ENCODE measurements at places on chromosomes 16 and 17.
A peak's percentile ranks its signal among the peaks of the same experiment; 100 is the strongest.

DNA sequence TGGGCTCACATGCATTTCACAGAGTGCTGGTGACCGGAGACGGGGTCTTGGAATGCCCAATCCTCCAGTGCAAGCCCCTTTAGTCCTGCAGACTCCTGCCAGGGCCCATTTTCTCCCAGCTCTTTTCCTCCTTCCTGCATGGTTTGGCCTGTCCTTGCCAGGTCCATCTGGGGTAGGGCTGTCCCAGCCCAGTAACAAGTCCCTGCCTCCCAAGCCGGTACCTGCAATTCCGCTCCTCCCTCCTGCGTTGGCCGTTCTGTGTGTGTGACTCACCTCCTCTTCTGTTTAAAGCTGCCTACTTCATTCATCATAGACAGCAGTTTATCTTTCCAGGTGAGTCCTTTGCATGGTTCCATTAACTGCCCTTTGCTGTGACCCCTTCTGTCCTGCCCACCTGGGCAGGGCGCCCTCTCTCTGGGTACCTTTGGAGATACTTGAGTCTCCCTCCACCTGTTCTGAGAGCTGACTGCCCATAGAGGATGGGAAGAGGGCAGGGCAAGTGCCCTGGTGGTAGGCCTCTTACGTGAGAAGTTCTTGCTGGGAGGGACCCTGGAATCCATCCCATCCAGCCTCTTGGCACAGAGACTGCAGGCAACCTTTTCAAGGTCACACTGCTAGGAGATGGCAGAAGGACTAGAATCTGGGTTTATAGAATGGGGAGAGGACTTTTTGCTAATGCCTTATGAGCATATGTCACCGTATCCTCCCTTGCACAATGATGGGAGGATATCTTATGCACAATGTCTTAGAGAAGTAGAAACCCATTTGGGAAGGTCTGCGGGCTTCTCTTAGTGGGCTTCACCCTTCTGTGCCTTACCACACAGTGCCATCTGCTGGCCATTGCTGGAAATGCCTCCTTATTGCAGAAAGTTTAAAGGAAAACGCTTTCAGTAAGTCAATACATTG is 29.7 kb upstream of the LGALS9 start:
- DNase-seq = peak; percentile 56

DNA sequence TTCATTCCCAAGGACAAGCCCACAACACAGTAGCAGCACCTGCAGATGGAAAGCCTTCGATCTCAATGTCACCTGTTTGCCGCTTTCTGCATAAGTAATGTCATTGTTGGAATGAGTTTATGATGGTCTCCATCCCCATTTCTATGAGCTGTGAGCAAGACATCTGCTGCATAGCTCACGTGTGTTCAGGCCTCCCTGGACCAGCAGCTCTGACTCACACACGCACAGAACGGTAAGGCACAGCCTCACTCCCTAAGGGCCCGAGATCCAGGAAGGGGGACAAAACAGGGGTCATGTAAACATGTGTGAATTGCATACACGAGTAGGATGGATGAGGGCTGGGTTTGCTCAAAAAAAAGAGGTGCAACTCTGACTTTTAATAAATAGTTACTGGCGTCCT is 223.1 kb downstream of the SOX9 start:
- no peak for DNase-seq

DNA sequence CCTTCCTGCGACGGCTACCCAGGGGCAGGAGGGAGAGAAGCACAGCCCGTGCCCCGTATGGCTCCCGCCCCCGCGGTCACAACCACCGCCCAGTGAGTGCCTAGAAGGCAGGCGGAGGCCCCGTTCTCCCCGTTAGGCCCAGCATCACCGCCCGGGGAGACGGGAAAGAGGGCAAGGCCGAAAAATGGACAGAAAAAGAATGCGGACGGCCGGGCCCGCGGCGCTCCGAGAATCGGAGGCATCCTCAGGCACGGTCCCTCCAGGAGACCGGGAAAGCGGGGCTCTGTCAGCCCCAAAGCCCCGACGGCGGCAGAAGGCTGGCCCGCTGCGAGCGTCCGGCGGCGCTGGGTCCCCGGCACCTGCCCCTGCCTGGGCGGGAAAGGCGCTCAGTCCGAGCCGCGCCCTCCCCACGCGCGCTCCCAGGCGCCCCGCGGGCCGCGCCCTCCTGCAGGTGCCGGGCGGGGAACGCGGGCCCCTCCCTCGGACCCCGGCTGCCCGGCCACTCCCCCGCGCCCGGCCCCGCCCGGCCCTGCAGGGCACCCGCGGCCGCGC is 407 bp downstream of the MCRIP1 start:
- DNase-seq = peak; percentile 13

DNA sequence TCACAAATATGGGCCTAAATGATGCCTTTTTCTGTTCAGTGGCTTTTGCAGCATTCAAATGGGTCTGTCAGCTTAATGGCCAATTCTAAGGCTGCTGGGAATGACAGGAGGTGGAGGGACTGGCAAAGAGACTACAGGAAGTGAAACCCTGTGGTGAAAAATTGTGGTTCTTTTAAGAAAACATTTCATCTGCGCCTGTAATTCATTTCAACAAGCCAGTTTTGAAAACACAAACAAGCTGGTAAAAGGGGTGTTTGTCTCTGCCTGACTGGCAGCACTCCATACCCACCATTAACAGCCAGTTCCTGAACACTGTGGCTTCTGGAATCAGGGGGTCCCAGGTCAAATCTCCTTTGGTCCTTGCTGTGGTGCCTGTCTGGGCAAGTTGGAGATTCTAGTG is 3.6 kb upstream of the KDM8 start:
- no peak for DNase-seq

GRCh38 chr17:42177684-42178083 is 3.3 kb downstream of the KCNH4 start:
- DNase-seq = no peak

DNA sequence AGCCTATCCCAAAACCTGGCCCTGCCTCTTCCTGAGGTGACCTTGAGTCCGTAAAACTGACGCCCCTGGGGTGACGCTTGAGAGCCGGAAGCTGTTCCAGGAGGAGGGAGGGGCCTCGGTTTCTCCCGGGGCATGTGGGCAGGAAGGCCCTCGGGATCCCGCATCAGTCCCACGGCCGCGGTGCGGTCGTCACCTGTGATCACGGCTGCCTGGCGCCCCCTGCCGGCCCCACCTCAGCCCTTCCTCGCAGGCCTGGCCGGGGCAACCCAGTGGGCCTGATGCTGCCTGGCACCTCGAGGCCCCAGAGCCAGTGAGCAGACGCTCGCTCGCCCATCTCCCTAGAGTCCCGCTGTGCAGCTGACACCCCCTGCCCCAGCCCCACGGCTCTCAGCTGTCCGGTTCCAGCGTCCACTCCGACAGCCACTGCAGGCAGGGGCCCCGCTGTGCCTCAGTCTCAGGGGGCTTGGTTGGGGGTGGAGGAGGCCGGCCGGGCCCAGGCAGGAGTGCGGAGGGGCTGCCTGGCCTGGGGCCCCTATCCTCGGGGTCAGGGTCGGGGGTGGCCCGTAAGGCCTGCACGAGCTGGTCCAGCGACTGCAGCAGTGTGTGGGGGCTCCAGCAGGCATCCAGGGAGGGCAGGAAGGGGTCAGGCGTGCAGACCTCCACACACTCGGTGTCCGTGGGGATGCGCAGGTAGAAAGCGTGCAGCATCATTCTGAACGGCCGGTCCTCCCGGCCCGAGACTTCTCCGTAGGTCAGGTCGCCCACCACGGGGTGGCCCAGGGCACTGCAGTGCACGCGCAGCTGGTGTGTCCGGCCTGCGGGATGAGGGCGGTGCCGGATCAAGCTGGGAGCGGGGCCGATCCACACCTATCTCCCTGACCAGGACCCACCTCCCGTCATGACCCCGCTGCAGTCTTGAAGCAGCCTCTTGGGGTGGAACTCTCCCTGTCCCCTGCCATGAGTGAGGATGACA is 2.3 kb downstream of the RPUSD1 start:
- DNase-seq = peak; percentile 25

DNA sequence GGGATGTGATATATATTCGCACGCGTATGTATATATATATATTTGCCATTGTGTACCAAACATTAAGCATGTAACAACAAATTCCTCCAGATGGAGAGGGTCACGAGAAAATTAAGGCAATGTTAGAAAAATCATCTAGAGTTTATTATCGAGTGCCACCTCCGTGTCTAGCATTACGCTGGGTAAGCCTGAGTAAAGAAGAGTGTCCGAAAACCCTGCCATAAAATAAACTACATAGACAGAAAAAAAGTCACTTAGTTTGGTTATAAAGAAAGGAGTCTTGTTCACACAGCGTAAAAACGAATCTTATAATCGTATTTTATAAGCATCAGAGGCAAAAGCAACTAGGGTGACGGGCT is 644 bp upstream of the RHOT1 start:
- no peak for DNase-seq

- DNase-seq = no peak
Measured at GRCh38 chr17:31597646-31598398, 206.3 kb downstream of the RAB11FIP4 start.

DNA sequence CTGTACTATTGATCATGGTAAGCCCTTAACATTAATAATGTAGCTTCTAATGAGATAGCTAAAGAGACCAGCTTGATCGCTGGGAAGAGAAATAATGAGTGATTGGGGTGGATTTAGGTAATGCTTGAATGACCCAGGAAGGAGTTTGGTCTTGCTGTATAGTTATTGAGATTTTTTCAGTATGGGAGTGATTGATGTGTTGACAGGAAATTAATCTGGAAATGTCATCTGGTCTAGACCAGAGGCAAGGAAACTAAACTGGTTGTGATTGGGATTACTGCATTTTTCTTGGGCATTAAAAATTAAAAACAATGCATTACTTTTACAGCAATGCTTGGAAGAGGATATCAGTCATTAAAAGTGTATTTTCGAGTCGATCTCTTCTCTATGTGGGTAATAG is 11.8 kb downstream of the TEFM start:
- no peak for DNase-seq

DNA sequence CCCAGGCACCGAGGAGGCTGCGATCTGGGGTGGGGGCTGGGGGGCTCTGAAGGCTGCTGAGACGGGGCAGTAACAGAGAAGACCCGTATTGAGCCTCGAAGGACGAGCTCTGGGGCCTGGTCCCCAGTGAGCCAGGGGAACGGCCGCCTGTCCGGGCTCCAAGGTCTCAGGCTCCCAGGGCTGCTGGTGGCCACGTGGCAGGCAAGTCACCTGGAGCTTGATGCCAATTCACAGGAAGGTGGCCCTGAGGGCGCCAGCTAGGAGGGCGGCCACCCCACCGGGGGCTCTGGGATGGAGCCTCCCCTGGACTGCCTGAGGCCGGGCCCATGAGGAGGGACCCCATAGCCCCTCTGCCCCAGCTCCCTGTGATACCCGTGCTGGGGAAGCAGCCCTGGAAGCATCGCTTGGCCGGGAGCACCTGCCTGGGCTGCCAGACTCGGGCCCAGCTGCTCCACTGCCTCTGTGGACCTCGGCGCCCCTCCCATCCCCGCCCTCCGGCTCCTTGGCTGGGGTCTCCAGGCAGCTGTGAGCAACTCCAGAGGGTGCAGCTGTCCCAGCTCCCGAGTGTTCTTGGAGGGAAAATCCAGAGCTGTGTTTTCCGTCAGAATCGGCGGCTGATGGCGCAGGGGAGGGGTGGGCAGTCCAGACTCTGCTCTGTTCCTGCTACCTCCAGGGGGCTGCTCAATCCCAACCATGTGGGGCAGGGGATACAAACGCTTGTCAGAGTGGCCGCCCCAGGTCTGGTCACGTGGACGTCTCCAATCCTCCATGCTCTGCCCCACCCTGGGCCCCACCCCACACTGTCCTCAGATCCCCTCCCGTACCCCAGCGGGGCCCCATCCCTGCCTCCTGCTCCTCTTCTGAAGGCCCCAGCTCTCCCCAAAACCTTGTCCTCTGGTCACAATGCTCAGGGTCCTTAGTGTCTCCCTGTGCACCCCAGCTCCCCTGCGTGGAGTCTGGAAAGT is 67.2 kb upstream of the GNG13 start:
- DNase-seq = no peak

- no peak for DNase-seq
Measured at GRCh38 chr17:64551461-64551860, 44.7 kb downstream of the CEP95 start.
